ENCODE measurements at places on chromosomes 16 and 17.

- no peak for DNase-seq
Observed at GRCh38 chr17:77160091-77160874, 19.5 kb downstream of the SEC14L1 start.

- no peak for DNase-seq
Observed at GRCh38 chr17:77684803-77685798, 273.4 kb upstream of the TNRC6C start.

DNA sequence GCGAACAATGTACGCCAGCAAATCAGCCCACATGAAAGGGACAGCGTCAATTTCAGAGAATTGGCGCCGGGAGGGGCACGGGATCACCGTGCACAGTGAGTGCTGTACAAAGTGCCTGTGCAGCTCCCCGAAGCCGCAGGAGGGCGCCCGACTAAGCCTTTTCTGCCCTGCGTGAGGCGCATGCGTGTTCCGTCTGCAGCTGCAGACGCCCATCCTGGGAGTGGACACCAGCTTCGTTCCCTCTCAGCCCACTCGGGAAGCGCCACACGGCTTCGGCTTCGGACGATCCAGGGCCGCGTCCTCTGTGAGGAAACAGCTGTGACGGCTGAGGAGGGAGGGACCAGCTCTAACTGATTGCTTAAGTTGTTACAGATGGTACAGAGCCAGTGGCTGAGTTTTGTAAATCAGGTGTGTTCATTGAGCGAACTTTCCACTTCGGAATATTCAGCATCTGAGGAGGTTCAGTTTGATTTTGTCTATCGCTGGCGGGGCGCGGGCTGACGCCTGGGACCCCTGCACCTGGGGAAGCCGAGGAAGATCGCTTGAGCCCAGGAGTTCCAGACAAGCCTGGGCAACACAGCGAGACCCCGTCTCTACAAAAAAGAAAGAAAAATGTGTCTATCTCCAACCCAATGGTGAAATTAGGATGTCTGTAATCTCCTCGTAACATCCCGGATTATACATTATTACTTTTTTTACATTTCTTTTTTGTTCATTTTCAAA, 15.4 kb upstream of the ZNF287 start:
- DNase-seq = peak; percentile 87

GRCh38 chr16:2711370-2712062, 8.5 kb downstream of the PRSS27 start:
- no peak for DNase-seq

DNA sequence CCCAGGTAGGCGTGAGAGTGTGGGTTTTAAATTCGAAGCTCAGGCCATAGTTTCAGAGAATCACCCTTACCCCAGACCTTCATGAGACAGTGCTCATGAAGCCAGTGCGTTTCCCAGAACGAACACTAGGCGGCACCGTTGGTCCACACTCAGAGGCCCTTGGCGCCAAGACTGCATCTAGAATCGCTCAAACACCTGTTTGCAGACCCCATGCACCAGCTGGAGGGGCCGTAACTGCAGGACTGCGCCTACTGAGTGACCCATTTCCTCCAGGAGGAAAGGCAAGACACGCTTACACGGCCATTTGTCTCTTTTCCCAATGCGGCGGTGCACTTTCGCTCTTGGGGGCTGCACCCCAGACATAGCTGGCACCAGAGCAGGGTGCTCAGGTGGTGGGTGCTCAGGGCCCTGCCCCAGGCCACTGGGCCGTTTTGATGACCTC, 34.0 kb downstream of the ADGRG5 start:
- DNase-seq = peak; percentile 61

- no peak for DNase-seq
Observed at GRCh38 chr17:5823219-5823618, 238.9 kb upstream of the NLRP1 start.

DNA sequence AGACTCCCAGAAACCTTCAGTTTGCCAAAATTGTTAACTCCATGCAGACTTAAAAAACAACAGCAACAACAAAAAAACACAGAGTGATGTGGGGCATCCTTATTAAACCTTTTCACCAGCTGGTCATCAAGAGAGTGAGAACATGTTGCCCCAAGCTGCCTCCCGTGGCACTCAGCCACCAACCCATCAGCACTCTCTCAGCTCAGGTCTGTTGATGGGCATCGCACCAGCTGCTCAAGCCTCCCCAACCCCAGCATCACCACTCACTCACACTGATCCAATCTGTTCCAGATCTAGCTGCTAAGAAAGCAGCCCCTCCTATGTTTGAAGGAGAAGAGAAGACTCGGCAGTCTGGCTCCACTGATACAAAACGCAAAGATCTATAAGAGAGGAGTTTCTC, 46.8 kb downstream of the SLC39A11 start:
- no peak for DNase-seq

GRCh38 chr17:22671110-22671509, 978.8 kb downstream of the KCNJ18 start:
- no peak for DNase-seq

DNA sequence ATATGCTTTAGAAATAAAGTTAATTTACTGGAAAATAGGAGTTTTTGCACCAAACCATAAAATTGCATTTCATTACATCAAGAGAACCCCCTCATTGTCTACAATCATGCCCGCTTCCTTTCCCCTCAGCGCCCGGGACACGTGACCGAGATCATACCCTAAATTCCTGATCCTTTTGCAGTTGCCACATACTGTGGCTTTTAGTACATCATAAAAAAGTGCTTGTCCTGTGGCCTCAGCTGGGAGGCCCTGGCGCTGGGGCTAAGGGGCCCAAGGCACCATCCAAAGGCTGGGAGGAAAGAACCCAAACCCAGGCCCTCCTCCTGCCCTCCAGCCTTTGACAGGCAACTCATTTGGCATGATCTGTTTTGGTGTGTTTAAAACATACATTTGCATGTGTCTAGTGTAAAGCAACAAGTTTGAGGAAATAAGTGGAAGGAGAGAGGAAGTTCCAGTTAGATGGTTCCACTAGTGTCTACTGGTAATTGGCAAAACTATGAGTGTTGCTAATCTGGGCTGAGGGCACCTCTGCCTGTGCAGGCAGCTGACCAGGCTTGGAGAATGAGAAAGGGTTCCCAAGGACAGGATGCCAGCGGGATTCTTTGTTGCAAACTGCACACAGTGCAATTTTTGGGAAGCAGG, 6.0 kb downstream of the CDK5R1 start:
- no peak for DNase-seq

DNA sequence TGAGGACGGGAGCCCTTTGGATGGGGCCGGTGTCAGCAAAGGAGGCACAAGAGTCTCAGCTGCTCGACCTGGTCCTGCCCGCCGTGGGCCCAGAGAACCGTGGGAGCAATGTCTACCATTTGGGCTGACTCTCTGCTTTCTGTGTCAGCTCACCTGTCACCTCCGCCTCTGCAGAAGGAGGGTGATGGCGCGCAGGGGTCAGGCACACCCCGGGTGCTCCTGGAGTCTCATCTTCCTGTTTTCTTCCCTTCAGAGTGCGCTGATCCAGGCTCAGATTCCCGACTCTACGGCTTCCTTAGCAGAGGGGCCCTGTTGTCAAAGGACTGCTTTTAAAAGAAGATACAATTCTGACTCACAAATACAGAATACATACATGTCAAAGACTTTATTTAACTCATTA, 167.1 kb downstream of the BANP start:
- no peak for DNase-seq

- peak; percentile 53 for DNase-seq
Observed at GRCh38 chr17:80720610-80721577, 176.3 kb downstream of the RPTOR start.

- no peak for DNase-seq
Observed at GRCh38 chr16:11372073-11372828, 27.0 kb downstream of the RMI2 start.

DNA sequence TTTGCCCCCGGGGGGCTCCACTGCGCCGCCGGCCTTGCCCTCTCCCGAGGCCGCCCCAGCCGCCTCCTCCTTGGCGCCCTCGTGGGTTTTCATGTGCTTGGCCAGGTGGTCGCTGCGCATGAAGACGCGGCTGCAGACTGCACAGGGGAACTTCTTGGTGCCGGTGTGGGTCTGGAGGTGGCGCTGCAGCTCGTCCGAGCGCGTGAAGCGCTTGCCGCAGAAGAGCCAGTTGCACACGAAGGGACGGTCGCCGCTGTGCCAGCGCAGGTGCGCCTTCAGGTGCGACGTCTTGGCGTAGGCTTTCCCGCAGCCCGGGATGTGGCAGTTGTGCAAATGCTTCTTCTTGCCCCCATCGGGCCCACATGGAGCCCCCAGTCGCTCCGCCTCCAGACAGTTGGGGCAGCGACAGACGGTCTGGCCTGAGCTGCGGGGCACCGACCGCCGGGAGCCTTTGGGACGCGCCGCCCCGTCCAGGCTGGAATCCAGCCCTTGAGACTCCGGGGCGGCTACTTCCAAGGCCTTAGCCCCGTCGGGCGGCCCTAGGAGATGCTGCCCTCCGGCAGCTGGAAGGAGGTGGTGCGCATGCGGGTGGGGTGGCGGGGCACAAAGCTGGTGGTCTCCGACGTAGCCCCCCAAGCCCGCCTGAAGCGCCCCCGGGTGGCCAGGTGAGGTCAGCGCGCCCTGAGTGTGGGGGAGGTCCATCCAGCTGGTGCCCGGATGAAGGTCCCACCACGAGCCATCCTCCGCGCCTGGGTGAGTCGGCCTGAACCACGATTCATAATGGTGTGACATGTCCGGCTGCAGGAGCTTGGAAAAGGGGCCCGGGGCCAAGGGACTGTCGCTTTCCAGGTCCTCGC, 3.4 kb downstream of the SP6 start:
- no peak for DNase-seq

DNA sequence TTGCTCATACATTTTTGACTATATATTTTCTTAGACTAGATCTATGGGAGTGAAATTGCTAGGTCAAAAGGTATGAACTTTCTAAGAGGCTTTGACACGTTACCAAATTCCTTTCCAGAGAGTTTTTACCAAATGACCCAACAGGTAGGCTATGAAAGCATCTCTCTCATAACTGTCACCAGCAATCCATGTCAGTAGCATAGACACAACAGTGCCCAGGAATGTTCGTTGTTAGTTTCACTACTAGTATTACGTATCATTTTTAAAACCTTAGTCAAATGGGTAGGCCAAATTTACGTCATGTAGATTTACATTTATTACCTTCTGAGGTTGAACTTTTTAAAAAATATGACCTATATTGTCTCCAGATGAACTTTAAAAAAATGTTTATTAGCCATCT, 66.8 kb downstream of the MARCHF10 start:
- no peak for DNase-seq

GRCh38 chr16:55331648-55332185, 7.7 kb downstream of the IRX6 start:
- no peak for DNase-seq

DNA sequence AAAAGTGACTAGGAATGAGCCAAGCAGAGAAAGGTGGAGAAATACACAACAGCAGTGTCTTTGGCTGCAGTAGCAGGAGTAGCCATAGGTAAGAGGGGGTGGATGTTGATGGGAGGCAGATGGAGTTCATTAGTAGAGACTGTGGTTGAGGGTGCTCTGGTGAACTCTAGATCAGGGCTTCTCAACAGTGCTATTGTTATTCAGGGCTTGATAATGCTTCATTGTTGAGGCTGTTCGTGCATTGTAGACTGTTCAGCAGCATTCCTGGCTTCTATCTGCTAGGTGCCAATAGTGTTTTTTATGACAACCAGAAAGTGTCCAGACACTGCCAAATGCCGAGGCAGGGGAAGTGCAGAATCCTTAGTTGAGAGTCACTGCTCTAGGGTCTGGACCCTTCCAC, 3.6 kb downstream of the ALKBH5 start:
- DNase-seq = no peak

- DNase-seq = no peak
Observed at GRCh38 chr16:68528233-68528632, 10.9 kb upstream of the ZFP90 start.

- DNase-seq = no peak
Observed at GRCh38 chr16:62254372-62254771, 218.1 kb upstream of the CDH8 start.

DNA sequence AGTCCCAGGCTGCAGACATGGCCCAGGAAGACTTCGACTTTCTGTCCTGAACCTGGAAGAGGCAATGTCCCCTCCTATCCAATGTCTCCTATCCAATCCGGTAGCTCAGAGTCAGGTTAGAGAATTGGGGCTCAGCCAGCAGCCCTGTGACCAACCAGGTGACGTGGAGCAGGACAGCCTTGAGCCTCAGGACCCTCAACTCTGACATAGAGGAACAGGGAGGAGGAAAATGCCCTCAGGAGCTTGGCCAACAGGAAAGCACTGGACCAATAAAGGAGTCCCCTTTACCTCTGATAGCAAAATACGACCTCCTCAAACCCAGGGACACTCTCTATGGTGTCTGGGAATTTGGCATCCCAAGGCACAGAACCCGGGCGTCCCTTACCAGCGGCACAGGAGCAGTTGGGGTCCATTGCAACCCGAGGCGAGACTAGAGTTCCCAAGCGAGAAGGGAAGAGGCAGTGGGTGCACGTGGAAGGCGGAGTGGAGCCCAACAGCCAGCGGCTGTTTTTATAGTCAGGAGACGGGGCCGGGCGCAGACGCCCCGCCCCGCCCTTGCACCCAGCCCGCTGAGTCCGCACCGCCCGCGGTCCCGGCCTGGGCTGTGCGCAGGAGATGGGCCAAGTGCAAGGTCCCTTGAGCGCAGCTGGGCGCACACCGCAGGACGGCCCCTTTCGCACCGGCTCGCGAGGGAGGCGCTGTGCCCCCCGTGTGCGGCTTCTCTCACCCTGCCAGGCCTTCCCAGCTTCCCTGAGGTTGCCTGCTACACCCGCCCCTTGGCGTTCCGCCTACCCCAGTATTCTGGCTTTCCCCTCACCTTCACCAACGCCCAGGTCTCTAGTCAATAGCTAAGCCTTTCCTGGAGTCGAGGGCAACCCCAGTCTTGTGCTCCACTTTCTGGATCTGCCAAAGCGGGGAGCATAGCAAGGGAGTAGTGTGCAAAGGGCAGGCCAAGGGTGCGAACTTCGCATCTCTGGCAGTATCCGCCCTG, at the start of gene MT1G:
Gene MT1G (minus strand): TSS at position 485 of the 991 bp plus-strand sequence. CDS start 72 bp downstream, at position 413.
- DNase-seq = no peak

- no peak for DNase-seq
Observed at GRCh38 chr17:19533036-19533717, 477 bp upstream of the SLC47A1 start.

GRCh38 chr16:89848974-89849373, 20.7 kb downstream of the SPIRE2 start:
- no peak for DNase-seq

DNA sequence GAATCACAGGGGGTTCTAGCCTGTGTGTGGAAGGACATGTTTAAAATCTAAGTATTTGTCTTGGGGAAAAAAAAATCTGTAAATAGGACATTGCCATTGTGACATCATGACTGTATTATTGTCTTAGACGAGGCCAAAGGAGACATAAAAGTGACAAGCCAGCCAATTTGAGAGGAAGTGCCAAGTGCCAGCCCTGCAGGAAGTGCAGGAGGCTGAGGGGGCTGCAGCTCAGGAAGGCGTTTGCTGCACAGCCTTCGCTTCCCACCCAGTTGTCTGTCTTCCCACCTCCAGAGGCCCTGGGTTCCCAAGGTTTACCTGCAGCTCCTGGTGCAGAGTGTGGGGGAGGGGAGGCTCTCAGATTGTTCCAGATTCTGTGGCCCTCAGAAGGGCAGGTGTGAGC, 1.3 kb downstream of the ADCY7 start:
- no peak for DNase-seq

- DNase-seq = peak; percentile 54
Observed at GRCh38 chr16:89422905-89423630, 67.3 kb downstream of the ANKRD11 start.

GRCh38 chr16:78592111-78592510, 492.7 kb downstream of the WWOX start:
- DNase-seq = no peak
